NCI-H2171 (cell line): ENCODE measurements at places on chromosomes 7 and 10.
A peak's percentile ranks its signal among the peaks of the same experiment; 100 is the strongest.

GRCh38 chr10:125274961-125275360, 114.6 kb upstream of the CTBP2 start:
- no peak for DNase-seq

DNA sequence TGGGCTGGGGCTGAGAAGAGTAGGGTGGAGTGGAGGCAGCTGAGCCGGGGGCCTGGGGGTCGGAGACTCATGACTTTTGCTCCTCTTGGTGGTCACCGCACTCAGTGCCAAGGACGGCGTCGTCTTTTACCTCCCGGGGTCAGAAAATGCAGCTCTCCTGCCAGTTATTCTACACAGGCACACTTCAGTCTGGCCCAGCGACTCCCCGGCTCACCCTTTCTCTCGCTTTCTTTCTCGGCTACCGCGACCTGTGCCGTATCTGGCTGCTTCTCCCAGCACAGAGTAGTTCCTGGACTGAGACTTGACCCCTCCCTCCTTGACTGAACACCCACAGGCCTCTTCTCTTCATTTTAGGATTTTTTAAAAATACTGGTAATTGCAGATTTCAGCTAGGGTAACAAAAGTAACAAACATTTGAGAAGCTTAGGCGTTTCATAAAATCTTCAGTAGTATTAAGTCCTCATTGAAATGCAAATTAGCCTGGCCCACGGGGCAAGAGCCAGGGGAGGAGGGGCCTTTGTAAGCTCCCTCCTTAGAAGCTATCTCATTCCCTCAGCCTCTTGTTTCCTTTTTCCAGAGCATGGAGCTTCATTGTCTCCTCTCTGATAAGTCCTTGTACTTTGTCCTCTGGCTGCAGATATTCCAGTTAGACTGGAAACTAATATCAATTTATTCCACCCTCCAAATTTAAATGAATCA, 1.1 kb upstream of the PRLHR start:
- no peak for DNase-seq

DNA sequence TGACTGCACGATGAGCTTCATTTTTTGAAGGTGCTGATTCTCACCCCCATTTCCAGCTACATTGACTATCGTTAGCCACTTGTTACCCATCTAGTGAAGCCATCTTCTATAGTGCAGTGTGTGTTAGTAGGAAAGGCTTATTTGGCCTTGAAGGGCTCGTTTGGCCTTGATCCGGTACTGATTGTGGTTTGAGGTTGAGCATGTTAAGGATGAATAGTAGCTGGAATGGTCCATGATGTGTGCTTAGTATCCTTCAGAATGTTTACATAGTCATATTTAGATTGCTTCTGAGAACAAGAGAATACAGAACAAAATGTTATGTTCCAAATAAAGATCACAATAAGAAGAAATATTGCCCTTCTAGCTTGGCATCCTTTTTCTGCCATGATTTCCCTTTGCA, 591.5 kb downstream of the AUTS2 start:
- no peak for DNase-seq

- no peak for DNase-seq
Observed at GRCh38 chr10:71351628-71352319, 32.7 kb downstream of the SLC29A3 start.

GRCh38 chr7:25240340-25240739, 12.1 kb upstream of the NPVF start:
- no peak for DNase-seq

DNA sequence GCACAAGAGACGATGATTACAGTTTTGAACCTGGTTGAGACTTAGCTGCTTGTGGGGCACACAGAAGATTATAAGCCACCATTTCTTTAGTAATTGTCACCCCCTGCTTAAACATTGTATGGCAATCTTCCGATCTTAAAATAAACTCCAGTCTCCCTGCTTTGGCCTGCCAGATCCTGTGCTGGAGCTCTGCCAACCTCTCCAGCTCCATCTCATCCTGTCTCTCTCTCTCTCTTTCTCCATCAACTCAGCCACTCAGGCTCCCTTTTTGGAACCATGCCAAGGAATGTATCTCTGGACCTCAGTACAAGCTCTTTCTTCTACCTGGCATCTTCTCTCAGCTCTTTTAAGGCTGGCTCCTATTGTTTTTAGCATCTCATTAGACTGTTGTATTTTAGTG, 1053.2 kb downstream of the REEP3 start:
- peak; percentile 40 for DNase-seq

DNA sequence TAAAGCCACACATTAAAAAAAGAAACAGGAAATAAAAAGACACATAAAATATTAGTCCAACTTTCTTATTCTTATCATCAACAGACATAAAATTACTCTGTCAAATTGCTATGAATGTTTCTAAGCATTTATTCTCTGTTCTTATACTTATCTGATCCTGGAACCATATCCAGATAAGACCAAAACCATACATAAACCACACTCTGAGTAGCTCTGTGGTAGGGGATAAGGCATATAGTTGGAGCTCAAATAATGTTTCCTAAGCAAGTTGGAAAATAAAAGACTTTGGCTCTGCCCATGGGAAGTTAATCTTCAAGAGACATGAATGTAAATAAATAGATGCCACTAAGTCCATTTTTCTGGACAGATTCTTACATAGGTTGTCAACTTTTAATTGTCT, 103.1 kb upstream of the PLXDC2 start:
- DNase-seq, result no peak

GRCh38 chr10:84510121-84510520, 181.7 kb downstream of the CCSER2 start:
- no peak for DNase-seq

- no peak for DNase-seq
Observed at GRCh38 chr7:32216759-32217158, 146.6 kb upstream of the PDE1C start.

DNA sequence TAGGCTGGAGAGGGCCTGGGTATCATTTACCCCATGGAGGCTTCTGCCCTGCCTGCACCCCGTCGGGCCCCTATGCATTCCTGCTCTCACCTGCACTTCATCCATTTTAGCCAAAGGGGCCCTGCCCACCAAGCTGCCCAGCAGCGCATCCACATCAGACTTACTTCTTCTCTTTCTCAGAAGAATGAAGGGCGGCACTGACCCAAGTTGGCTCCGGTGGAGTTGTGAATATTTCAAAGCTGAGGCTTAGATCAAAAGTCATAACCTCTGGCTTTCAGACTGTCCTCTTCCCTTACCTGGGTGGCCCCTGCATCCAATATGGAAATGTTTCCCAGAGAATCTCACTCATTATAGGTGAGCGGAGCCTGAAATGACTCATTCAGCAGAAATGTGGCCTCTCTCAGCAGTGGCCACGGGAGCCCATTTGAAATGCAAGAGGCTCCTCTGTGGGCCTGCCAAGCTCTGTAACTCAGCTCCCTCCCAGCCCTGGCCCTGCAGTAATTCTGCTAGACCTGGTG, 117.6 kb upstream of the TCF7L2 start:
- no peak for DNase-seq

- no peak for DNase-seq
Observed at GRCh38 chr10:86190291-86190690, 176.3 kb downstream of the GRID1 start.

DNA sequence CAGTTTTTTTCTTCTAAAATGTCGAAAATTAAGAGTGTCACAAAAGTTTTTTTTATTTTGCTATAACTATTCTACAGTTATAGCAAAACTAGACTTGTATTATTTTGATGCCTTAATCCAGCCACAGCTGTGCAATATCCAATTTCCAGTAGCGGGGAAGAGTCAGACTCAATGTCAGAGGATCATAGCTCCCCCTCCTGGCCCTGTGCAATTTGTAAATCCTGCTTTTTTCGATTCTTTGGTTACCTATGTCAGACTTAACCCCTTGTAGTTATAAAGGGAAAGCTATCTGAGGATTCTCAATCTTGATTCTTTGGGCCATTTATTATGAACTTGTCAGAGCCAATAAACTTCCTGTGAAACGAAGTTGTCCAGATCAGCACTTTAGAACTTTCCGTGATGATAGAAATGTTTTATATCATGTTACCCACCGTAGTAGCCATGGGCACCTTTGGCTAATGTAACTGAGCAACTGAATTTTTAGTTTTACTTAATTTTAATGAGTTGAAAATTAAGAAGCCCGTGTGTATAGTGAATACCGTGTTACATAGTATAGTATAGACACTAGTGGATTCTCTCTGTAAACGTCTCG, 87.7 kb upstream of the PRKCQ start:
- DNase-seq, result no peak

- no peak for DNase-seq
Observed at GRCh38 chr7:78435355-78435754, 636.8 kb downstream of the PHTF2 start.

- DNase-seq, result no peak
Observed at GRCh38 chr7:151269511-151269910, 21.0 kb upstream of the SMARCD3 start.

DNA sequence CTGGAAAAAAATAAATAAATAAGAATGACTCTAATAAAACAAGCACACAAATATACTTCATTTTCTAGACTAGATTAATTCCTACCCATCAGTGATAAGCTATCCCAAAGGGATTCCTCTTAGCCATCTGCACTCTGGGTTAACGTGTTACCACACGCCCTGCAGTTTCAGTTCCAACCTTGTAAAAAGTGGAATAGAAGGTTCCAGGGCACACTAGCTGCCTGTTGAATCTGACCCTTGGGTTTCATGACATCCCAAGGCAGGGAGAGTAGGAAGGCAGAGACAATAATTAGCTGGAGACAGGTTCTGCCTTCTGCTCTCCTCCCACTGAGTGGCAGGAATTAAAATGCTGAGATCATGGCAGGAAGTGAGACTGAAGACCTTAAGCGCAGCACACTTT, 33.5 kb downstream of the SLC37A3 start:
- DNase-seq, result peak; percentile 84

- DNase-seq, result no peak
Observed at GRCh38 chr7:27899601-27900000, 159.6 kb downstream of the TAX1BP1 start.

- DNase-seq, result no peak
Observed at GRCh38 chr7:87147500-87147899, 4.8 kb upstream of the DMTF1 start.

DNA sequence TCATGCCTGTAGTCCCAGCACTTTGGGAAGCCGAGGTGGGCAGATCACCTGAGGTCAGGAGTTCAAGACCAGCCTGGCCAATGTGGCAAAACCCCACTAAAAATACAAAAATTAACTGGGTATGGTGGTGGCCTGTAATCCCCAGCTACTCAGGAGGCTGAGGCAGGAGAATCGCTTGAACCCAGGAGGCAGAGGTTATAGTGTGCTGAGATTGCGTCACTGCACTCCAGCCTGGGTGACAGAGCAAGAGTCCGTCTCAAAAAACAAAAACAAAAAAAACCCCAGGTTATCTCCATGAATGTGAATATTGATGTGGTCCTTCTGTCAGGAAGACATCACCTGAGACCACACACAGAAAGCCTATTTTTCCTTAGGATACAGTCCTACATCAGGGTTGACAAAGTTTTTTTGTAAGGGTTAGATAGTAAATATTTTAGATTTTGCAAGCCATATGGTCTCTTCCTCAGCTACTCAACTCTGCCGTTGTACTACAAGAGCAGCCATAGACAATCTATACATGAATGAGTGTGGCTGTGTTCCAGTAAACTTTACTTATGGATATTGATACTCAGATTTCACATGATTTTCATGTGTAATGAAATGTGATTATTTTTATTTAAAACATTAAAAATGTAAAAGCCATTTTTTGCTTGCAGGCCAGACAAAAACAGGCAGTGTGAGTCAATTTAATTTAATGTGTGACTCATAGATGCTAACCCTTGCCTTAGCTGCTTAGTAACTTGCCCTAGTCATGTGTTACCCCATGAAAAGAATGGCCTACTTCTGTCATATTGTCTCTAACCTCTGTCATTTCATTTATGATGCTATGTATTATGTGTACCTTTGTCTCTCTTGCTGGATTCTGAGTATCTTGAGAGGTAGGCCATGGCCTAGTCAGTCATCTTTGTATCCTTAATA, 78.1 kb downstream of the TPST1 start:
- no peak for DNase-seq

GRCh38 chr10:51273574-51273973, 199.3 kb downstream of the PRKG1 start:
- DNase-seq, result no peak

DNA sequence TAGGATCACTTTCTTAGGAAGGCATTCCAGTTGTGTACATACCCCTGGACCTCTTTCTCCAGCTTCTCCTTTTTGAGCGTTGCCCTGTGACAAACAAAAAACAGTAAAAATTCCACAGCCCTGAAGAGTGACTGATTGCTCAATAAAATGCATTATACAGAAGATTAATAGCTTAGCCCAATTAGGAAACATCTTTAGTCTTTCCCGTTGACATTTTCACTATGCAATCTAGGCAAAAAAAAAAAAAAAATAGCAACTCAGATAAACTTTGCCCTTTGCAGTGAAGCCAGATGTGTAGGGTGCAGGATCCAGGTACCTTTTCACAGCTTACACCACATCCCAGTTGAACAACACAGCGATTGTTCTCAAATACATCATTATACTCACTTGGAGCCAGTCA, 17.9 kb downstream of the COL28A1 start:
- no peak for DNase-seq

DNA sequence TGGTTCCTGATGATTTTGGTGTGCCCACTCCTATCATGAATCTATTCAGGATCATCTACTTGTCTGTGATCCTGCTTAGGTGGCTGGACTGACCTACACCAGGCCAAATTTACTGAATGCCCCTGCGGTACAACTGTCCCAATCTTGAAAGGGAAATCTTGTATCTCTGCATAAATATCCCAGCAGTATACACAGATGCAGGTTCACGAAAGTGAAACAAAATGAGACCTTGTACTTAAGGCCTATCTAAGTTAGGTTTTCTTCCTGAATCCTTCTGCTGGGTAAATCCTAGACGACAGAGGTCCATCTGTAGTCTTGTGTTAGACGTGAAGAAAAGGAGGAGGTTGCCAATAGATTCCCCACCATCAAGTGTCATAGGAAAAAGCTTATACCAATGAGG, 85.5 kb upstream of the NOBOX start:
- no peak for DNase-seq

DNA sequence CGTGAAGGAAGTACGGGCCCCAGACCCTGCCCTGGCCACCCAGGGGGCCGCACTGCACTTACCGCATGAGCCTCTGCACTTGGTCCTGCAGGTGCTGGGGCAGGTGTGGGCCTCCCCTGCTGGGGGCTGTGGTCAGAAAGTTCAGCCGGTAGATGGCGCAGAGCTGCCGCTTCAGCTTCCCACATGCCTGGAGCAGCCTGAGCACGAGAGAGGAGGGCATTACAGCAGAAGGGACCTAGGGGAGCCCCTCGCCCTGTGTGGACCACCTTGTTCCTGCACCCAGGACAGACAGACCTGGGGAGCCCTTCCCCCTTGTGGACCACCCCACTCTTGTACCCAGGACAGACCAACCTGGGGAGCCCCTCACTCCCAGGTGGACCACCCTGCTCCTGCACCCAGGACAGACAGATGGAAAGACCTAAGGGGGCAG, 8.7 kb upstream of the PYROXD2 start:
- no peak for DNase-seq

GRCh38 chr10:93410697-93411348, 71.3 kb downstream of the MYOF start:
- DNase-seq, result no peak
